Suppressor macrophage treated with lipopolysaccharide for 4 hours (primary cell): ENCODE measurements at places on chromosomes 1 and 21.

GRCh38 chr1:229553621-229554130 lies 4.8 kb downstream of the ABCB10 start:
- peak; percentile 21 for DNase-seq

GRCh38 chr1:192243721-192244120 lies 73.1 kb upstream of the RGS21 start:
- DNase-seq: no peak

- no peak for DNase-seq
These were observed at the start of gene HIVEP3 for GRCh38 chr1:41918450-41919043. Gene HIVEP3 (minus strand): TSS chr1:41918922.

DNA sequence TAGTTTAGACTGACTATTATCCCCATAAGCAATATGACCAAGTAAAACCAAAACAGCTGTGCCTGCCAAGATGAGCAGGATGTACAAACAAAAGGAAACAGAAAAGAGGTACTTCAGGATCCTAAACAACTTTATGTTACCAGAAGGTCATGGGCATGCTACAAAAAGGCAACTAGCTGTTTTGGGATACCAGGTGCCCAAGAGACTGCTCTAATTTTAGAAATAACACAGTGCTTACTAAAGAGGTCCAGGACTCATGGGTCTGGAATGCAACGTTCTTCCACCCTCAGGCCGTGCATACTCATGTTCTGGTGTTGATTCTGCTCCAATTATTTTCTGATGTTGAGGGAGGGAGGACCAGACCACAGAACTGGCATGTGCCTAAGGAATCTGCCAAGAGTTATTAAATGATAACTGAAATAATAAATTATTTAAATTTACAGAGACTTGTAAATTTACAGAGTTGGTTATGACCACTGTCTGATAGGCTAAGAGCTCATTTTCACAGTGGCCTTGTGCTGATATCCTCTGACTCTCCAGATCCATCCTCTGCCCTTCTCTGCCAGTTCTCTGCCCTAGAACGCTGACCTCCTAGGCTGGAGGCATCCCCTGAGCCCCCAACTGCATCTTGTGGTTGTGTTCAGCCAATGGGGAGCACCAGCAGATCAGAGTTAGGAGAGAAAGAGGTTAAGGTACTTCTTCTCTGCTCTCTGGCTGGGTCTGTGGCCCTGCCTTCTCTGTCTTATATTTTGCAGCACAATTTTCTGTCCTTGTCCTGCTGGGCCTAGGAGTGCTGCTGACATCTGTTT lies 37.7 kb upstream of the BCL10 start:
- no peak for DNase-seq

DNA sequence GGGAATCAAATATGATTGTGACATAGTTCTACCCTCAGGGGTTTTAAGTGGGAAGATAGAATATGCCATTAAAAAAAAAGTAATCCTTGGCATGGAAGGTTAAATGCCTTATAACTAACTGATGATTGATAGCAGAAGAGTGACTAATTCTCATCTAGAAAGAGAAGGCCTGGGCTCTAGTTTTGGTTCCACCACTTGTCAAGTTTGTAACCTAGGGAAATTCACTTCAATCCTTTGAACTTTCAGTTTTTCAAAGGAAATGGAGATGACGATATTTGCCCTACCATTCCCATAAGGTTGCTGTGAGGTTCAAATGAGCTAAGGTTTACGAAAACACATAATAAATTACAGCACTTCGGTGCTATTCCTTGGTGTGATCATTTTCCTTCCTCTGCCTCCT lies 88.5 kb downstream of the GPR88 start:
- DNase-seq: peak; percentile 89

- no peak for DNase-seq
These were observed 33.2 kb downstream of the CAMSAP2 start for GRCh38 chr1:200771625-200772555.

DNA sequence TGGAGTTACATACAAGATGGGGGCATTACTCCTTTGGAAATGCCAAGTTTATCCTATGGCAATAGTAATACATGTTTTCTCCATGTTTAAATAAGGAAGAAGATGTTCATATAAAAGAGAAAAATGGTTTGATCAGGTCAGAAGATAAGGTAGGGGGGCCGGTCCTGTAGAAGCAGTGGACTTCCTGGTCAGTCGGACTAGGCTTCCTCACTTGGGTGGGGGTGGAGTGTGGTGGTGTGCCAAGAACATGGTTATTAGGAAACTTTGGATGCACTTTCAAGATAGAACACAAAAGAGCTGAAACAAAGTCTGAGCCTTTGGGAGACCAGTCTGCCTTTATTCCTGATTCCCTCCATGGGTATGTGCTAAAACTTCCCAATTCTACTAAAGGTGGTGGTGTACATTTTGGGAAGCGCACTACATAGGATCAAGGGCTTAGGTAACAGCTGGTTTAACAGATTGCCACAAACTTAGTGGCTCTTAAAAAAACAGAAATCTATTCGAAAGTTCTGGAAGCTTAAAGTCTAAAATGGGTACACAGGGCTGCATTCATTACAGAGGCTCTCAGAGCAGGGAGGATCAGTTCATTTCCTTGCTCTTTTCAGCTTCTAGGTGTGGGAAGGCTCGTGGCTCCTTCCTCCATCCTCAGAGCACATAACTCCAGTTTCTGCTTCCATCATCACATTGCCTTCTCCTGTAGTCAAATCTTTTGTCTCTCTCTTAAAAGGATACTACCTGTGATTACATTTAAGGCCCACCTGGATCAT lies 64.6 kb downstream of the KDM1A start:
- DNase-seq: no peak

DNA sequence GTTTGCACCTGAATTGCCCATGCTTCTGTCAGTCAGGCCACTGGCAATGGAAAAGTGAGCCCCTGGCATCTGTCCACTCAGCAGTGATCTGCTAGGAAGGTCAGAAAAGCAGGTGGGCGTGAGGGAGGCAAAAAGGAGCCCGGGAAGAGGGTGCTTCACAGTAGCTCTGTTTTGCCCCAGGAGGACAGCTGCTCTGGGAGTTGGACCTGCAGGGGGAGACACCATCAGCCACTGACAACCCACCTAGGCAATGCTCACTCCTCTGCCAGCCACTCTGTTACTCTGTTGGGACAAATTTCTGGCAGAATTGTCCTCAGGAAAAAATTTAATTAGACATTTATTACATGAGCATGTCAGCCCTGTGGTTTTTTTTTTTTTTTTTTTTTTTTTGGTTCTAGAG lies 146.4 kb downstream of the LRIG2 start:
- DNase-seq: no peak

DNA sequence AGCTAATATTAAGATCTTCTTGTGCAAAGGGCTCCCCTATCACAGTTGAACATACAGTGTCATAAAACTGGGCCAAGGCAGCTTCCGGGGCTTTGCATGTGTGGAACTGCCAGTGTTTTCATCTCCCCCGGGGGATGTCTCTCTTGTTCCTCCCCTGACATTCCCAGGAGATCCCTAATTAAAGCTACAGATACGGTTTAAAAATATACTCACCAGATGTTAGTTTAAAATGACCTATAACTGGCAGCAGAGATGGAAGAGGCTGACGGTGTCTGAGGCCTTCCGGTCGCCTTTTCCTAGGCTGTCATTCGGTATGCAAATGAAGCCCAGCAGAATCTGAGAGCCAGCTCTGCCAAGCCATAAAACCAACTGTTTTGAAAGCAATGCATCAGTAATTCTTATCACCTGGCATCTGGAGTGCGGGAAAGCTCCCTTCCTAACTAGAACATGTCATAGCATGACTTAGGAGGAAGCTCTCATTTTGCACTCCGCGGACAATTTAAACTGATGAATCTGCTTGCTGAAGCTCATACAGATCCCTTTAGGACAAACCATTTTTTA lies 436.5 kb upstream of the VAMP3 start:
- DNase-seq: no peak

GRCh38 chr1:218165701-218166114 lies 119.4 kb upstream of the RRP15 start:
- no peak for DNase-seq

DNA sequence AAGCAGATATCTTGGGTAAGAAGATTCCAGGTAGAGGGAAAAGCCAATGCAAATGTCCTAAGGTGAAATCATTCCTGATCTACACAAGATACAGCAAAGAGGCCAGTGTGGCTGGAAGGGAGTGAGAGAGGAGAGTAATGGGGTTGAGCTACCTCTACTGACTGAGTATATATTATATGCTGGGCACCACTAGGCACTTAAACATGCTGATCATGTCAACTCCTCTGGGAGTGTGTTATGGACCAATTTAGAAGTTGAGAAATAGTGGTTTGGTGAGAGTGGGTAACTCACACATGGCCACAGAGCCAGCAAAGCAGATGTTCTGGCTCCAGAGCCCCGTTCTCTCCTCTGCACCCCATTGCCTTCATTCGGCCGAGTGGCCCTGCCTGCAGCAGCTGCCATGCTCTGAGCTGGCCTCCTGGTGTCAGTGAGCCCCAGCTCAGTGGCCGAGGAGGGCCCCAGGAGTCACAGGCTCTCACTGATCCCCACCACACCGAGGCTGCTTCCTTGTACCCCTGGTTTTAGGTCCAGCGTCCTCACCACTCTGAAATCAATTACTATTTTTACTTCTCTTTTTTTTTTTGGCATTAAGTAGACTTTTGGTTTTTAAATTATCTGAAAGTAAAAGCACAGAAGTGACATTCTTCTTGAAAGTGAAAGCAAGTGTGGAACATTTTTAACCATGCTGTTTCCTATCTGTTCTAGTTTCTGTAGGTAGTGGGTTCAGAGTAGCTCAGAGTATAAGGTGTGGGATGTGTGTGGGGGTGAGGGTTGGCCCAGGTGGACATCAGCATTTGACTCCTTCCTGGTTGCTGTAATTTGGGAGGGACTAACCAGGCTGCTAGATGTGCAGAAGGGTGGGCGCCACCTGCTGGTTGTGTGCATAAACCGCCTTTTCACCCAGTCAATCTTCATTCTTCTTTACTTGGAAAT lies 45.8 kb upstream of the CRNN start:
- peak; percentile 59 for DNase-seq

DNA sequence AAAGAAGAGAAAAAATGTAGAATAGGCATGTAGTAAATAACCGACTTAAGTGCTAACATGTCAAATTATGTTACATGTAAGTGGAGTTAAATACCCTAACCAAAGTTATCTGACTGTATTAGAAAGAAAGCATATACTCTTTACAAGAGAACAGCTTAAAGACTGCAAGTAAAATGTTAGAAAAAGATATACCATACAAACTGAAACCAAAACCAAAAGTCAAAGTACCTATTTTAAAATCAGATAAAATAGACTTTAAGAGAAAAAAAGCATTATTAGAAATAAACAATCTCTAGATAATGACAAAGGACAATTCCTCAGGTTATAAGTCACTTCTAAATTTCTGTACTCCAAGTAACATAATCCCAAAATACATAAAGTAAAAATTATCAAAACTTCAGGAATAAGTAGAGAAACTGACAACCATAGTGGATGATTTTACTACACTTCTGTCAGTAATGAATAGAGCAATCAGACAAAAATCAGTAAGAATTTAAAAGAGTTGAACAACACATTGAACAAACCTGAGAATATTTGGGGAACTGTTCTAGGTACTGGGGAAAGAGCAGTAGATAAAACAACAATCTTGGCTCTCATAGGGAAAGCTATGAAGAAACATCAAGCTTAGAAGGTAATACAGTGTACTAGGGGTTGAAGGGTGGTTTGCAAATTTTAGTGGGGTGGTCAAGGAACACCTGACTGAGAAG lies 127.3 kb downstream of the TBX19 start:
- DNase-seq: peak; percentile 6

GRCh38 chr1:29162476-29163138 lies 19.1 kb downstream of the SRSF4 start:
- no peak for DNase-seq

GRCh38 chr1:168265596-168265995 lies 15.1 kb upstream of the TBX19 start:
- no peak for DNase-seq

- peak; percentile 32 for DNase-seq
These were observed 13.2 kb upstream of the MFN2 start for GRCh38 chr1:11967028-11967547.

DNA sequence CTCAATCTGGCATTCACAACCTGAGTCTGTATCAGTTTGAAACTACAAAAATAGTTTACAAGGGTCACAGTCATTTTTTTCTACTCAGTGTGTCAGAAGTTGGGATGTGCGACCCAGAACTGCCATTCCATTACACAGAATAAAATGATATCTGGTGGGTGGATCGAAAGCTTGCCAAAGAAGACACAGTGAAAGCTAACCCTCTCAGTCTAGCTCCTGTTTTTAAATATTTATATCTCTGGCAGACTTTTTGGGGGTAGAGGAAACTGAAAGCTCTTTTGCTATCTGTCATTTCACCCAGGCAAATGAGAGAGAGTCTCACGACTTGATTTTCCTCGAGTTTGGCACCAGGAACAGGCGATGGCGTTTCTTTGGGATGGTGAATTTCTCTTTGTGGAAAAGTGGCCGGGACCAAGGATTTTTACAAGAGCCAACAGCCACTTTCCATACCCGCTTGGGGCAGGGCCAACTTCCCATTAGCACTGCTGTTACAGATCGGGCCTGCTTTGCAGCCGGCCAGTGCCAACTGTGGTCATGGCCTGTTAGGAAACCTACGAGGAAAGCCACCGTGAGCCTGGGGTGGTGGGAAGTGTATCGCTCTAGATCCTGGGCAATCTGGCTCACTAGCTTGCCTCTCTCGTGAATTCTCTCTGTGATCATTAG lies 185.5 kb upstream of the NFIA start:
- DNase-seq: no peak

- peak; percentile 29 for DNase-seq
These were observed 134.7 kb downstream of the HLX start for GRCh38 chr1:221013691-221014660.

DNA sequence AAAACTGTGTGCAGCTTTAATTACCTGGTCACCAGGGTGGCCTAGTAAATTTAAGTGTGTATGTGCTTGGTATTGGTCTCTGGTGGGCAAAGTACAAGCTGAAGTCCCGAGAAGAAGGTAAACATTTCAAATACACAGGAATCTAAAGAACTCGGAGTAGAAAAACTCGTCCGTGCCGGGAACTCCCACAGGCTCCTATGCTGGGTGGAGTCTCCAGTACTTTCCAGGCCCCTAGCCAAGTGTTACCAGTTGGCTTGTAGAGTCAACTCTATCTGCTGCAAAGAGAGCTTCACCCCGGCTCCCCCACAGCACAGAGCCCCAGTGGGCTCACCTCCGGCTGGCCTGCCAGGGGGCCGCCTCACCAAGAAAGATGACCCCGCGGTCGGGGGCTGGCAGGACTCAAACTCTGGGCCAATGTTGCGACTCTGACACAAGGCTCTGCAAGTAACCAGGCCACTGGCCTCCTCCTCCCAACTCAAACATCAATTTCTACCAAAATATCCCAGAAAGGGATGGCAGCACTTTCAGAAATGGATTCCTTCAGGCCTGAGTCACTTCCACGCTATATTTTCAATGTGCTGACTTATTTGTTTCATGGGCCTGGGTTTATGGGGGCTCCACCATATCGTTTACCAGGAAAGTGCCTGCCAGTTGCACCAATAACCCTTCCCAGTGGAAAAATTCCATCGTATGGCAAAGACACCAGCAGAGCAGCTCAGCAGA lies 73.9 kb downstream of the SLC66A1 start:
- no peak for DNase-seq

DNA sequence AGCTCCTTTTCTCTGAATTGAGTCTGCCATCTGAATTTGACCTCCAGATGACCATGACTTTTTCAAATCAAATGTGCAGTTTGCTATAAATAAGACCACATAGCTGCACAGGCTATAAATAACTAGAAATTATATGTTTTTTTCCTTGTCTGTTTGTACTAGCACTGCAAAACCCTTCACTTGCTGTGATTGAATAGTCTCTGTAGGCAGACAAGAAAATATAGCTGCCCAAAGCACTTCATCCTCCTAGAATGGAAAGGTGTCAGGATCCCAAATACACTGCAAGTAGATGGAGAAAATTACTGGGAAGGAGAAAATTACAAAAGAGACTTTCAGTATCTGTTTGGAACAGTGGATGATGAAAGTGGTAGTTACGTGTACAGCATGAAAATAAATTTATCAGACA lies 175.8 kb downstream of the APP start:
- no peak for DNase-seq
